ENCODE measurements at places on chromosomes 1 and 21.

- no peak for DNase-seq
Observed at GRCh38 chr1:65946960-65947359, 154.3 kb downstream of the PDE4B start.

GRCh38 chr1:170807432-170807831 lies 127.9 kb upstream of the MROH9 start:
- DNase-seq, result peak; percentile 73

GRCh38 chr1:235052067-235053008 lies 76.3 kb downstream of the TOMM20 start:
- no peak for DNase-seq

GRCh38 chr1:153663211-153663610 lies 4.7 kb downstream of the SNAPIN start:
- DNase-seq, result no peak

DNA sequence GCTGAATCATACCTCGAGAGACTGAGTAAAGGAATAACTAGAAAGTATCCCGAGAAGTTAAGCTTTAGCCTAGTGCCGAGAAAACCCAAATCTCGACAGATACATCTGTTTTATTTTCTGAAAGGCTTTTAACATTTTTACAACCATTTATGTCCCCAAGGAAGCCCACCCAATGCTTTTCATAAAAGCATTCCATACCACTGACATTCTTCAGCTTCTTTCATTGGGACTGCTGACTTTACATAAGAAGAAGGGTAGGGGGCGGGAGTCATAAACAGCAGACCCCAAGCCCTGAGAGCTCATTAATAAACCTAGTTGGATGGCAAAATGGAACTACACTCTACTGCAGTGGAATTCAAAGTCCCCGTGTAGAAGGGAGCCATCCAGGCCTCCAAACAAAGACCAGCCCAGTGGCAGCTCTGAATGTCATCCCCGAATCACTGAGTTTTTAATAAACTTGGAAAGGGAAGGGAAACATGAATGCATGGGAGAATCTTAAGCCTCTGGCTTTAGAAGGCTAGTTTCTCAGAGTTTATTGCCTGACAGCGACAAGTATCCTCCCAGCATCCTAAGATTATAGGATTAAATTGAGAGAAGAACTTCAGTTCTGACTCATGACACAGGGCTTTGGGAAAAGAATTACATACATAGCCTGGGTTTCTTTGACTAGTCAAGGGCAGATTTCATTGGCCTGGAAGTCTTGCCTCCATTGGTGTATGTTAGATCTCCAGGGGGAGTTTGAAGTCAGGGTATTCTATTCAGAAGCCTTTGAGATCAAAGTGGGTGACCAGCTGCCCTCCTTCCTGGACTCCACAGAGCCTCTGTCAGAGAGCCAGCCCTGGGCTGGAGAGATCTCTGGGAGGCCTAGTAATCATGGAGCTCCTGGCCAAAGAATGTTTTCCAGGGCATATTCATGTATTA lies 3.7 kb downstream of the ATF3 start:
- no peak for DNase-seq

DNA sequence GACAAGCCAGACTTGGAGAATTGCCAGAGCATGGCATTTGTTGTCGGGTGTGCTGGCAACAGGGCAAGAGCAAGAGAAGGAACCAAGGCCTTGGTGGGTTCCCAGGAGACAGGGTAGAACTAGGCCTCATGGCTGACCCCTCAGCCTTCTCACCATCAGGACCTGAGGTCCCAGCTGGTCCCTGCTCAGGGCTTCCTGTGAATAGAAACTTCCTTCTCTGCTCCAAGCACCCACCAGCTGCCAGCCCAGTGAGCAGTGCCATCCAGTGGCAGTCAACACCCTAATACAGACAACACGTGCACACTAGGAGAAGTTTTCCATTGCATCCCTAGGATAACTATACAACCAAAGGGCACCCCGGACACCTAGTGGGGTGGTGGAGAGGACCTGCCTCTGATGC lies 22.8 kb downstream of the S100A6 start:
- no peak for DNase-seq

DNA sequence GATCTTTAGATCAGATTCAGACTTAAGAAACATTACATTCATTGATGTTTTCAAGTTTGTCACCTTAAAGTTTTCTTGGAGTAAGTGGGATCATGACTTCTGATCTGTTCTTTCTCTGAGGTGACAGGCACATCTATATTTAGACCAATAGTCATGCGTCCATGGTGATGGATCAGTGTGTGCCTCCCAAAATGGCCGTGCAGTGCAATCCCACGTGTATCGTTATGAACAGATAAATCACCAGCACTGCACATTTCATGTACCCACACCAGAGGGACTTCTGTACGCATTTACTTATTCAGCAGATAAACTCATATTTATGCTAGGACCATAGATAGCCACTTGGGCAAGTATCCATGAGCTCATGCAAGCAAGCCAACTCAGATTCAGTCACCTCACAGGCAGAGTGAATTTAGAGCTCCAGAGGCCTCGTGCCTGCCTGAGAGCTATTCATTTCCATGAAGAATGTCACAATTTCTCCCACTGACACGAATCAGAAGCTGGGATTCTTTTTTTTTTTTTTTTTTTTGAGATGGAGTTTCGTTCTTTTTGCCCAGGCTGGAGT lies 13.9 kb upstream of the WDR26 start:
- no peak for DNase-seq

DNA sequence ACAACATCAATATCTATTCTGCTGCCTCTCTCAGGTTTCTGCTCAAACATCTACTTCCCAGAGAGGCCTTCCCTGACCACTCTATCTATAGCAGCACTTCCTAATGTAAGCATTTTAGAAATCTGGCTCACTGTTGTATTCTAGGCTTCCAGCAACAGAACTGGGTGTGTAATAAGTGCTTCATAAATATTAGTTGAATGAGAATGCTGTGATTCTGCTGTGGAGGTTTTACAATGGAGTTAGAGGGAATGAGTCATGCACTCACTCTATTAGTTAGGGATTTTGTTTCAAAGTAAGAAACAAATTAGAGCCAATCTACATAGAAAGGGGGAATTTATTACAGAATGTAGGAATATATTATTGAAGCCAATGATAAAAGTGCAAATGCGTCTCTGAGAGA lies 38.6 kb upstream of the SLC35F3 start:
- no peak for DNase-seq

All from AG04449 (cell line).